HFFc6 (cell line): ENCODE measurements at places on chromosomes 12 and 14.

GRCh38 chr14:65035049-65035448 is 48.4 kb downstream of the FNTB start:
- DNase-seq = no peak

DNA sequence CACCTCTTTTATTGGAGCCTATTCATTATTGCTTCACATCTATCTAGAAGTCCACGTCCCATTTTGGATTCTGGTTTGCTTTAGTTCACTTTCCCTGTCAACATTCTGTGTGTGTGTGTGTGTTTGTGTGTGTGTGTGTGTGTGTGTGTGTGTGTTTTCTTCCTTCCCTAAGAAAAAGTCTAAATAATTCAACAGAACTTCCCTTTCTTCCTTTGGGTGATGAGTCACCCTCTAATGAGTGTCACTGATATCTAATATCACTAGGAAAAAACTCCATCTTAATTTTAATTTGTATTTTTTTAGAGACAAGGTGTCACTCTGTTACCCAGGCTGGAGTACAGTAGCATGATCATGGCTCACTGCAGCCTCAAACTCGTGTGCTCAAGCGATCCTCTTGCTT is 234.2 kb downstream of the TTC8 start:
- DNase-seq = peak; percentile 3

DNA sequence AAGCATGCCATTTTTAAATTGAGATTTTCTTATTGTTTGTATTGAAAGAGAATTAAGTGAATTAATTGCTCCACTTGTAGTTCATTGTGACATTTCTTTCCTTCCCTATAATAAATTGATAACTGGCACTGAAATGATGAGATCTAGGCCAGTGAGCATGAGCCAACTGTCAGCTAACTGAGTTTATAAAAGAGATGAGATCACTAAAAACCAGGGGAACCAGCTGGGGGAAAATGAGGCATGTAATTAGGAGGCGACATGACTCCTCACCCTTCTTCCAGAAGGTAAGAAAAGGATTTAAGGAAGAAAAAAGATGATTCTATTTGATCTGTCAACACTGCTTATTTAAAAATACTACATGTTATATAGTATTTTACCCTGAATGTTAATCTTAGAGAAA is 104.5 kb upstream of the DNM1L start:
- no peak for DNase-seq

- no peak for DNase-seq
Measured at GRCh38 chr12:19154686-19155085, 25.2 kb downstream of the PLEKHA5 start.

DNA sequence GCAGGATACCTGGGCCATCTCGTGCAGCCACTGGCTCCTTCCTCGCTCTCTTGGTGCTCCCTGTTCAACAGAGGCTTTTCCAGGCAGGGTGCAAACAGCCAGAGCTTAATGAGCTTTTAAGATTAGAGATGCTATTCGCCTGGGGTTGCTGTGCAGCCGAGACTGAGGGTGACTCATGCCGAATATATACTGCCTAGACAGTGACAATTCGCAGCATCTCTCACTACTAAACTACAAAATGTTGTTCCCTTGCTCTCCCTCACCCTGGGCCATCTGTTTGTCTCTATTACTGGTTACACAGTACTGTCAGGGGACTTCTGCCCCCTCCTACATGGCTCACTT is 26.0 kb upstream of the TESC start:
- DNase-seq = peak; percentile 39

GRCh38 chr12:43357141-43357540 is 194.9 kb downstream of the ADAMTS20 start:
- DNase-seq = no peak

DNA sequence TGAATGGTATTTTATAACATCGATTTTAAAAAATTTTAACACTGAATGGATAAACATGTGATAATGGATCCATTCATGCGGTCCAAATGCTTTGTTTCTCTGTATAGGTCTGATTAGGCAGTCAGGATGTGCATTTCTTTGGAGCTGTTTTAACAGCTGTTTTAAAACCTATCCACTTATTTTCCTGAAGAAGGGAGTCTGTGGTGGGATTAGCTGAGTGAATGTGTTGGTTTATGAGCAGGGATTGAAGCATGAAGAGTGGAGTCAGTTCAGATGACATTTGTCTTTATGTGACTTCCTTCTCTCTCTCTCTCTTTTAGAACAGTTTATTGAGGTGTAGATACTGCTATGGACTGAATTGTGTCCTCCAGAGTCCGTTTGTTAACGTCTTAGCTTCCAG is 37.7 kb downstream of the GLT8D2 start:
- DNase-seq = no peak
